Stimulated activated CD8-positive, alpha-beta memory T cell treated with anti-CD3 and anti-CD28 coated beads, Interleukin-15, amount 100 ng/mL, for 1 hour (primary cell): ENCODE measurements at places on chromosomes 11 and 22.

GRCh38 chr11:113378692-113379091, 8.9 kb upstream of the ANKK1 start:
- DNase-seq = no peak

DNA sequence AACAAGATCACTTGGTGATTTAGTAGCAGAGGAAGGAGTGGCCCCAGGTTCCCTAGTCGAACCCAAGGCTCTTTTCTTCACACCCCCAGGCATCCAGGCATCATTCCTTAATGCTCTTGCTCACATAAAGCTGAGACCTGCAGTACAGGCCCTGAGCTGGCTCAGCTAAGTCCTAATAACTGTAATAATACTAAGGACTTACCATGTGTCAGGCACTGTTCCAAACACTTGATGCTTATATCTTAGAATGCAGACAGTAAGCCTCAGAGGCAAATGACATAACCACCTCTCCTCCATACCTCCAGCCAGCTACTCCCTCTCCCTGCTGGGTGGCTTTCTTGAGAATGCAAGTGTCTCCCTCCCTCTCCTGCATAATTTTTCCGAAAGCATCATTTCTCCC, 33.2 kb downstream of the ANKK1 start:
- no peak for DNase-seq

DNA sequence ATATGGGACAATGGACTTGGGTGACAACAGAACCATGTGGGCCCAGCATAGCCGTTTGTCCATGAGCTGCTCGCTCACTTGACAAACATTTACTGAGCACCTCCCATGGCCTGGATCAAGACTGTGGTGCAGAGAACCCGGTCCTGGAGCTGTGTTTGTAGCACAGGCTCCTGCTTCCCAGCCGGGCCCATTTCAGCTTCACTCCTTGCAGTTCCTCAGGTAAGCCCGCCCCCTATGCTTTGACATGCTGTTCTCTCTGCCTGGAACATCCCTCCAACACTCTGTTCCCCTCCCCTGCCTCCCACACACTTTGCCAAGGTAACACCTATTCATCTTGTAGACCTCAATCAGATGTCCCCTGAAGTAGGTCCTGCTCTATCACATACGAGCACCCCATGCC, 19.3 kb upstream of the IGSF22 start:
- no peak for DNase-seq

DNA sequence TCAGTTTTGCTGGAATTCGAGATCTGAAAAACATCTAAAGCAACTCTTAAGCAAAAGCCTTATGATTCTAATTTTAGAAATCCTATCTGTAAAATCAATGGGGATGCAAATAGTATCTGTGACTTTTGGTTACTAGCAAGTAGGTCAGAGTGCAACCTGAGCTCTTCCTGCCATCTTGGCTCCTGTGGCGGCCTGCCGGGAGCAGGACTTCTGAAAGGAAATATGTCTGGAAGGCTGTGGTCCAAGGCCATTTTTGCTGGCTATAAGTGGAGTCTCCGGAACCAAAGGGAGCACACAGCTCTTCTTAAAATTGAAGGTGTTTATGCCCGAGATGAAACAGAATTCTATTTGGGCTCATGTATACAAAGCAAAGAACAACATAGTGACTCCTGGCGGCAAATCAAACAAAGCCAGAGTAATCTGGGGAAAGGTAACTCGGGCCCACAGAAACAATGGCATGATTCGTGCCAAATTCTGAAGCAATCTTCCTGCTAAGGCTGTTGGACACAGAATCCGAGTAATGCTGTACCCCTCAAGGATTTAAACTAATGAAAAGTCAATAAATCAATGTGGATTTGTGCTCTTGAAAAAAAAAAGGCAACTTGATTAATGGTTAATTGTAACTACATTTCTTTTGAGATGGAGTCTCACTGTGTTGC, 1.7 kb downstream of the SAMM50 start:
- DNase-seq = no peak

DNA sequence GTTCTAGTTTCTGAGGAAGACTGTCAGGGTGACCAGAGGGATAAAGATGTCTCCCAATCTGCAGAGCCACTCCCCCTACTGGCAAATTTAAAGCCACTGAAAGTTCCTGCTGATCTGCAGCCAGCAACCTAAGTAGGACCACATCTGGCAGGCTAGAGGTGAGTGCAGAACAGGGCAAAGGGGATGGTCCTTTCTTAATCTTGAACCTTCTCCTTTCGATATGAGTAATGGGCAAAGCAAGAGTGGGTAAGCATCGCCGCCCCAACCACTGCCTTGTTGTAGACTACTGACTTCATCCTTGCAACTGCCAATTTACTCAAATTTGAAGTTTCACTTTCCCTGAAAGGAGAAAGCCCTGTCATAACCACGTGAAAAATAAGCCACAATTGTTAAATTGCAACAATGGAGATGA, 30.7 kb downstream of the SCUBE2 start:
- no peak for DNase-seq

DNA sequence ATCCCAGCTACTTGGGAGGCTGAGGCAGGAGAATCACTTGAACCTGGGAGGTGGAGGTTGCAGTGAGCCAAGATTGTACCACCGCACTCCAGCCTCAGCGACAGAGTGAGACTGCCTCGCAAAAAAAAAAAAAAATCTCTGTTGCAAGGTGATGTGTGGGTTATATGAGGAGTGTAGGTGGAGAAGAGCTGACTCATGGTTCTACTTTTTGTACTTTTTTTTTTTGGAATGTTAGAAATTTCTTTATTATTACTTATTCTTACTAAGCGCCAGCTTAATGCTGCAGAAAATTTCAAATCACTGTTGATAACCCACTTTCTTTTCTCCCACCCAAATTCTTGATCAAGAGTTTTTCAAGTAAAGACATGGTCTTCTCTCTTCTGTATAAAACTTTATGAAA, 29.6 kb upstream of the DNAJB13 start:
- no peak for DNase-seq

GRCh38 chr11:45475173-45475572, 189.0 kb upstream of the SYT13 start:
- no peak for DNase-seq

GRCh38 chr22:49323751-49324415, 503.8 kb downstream of the BRD1 start:
- no peak for DNase-seq

GRCh38 chr11:88337987-88338668, 592 bp upstream of the CTSC start:
- no peak for DNase-seq

DNA sequence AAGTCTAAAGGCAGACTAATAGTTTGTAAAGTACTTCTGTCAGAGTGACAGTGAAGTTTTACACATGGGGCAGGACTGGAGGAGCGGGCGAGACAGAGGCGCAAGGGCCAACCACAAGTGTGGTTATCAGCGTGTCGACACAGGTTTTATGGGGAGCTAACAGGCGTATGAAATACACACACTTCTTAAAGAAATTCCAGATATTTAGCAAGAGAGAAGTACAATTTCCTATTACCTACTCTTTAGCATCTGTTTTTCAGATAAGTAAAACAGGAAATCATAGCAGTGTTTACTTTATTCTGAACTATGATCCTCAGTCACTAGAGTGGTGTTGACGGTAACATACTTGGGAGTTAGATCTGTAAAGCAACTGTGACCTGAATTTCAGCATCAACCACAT, 22.5 kb downstream of the VSIG10L2 start:
- DNase-seq = no peak

DNA sequence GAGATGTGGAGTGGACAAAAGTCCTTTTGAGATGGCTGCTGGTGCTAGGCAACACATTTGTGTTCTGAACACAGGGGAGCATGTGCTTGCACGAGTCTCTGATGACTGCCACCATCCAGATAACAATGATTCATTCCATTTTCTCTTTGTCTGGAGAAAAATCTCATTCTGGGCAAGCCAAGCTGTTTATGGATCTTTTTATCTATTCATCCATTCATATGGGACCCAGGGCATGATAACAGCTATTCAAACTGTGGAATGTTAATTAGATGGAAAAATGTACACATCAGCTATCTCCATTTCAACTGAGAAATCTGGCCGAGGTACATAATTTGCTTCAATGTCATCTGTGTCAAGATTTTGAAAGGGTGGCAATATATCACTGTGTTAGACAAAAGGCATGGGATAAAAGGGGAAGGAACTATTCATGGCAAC, 117.5 kb upstream of the ZBED5 start:
- DNase-seq = no peak
